ENCODE measurements at places on chromosomes 11 and 22.

DNA sequence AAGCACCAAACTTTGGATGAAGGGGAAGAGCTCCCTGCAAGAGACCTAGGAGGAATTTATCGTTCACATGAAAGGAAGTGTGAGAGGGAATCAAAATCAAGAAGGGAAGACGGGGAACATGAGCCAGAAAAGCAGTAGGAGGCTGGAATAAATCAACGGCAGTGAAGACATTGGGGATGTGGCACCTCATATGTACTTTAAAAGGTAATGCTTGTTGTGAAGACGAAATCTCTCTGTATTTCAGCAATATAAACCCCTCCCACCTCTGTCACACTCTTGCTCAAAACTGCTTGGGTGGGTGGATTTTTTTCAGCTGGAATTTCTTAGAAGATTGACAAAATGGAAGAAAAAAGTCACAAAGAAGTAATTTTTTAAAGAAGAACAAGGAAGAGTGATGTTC lies 243.5 kb downstream of the BUD13 start:
- no peak for DNase-seq

GRCh38 chr11:19670030-19670791 lies 42.4 kb upstream of the NAV2 start:
- DNase-seq, result no peak

DNA sequence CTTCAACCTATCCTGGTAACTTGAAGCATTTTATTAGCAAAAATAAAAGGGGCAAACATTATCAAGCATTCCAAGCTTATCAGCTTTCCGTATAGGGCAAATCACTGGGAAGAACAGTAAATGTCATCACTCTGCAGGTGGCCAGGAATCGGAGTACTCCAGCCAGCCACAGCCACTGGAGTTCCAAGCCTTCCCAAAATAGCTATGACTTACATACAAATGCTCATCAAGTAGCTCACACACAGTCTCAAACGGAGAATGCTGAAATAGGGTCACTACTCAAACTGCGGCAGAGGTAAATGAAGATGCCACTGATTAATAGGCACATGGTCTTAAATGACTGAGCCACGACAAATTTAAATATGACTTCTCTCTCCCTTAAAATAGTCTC lies 2.1 kb downstream of the USP28 start:
- no peak for DNase-seq

DNA sequence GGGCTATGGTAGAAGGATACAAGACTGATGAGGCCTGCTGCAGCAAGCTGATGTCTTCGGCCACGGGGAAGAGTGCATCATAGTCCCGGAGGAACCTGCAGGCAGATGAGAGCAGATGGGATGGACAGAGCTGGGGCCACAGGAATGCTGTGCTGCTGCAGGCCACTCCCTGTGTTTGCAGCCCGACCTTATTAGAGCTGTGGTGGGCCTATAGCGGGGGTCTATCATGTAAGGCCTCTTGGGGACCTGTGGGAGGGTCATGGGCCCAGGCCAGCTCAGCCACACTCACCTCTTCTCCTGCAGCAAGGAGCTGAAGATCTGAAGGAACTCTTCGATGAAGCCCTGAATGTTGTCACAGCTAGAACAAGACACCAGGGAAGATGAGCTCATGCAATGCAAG lies 31.9 kb downstream of the ASCC2 start:
- no peak for DNase-seq

GRCh38 chr11:61297746-61298145 lies 2.6 kb upstream of the VWCE start:
- DNase-seq, result no peak

DNA sequence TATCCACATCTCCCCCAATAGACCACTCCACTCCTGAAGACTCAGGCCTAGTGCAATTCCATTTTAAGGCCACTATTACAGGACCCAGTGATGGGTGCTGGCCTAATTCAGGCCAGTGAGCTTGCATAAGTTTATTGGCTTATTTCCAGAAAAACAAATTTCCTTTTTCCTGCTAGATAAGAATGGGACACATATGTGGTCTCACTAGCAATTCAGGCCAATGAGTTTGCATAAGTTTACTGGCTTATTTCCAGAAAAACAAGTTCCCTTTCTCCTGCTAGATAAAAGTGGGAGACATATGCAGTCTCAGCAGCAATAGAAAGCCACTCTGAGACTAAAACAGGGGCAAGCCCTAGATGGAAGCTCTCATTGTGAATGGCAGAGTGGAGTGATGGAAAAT lies 22.4 kb downstream of the ADM start:
- DNase-seq, result peak; percentile 72

GRCh38 chr11:17974246-17974645 lies 38.6 kb downstream of the SERGEF start:
- no peak for DNase-seq

- DNase-seq, result no peak
These were observed at the start of gene TBX10 for GRCh38 chr11:67639438-67639859. Gene TBX10 (minus strand): TSS chr11:67639763. CDS start chr11:67639472, 291 bp downstream.

GRCh38 chr11:103920933-103921332 lies 115.5 kb upstream of the DDI1 start:
- DNase-seq, result no peak

GRCh38 chr11:95923439-95923727 lies 524 bp downstream of the MTMR2 start:
- peak; percentile 5 for DNase-seq

DNA sequence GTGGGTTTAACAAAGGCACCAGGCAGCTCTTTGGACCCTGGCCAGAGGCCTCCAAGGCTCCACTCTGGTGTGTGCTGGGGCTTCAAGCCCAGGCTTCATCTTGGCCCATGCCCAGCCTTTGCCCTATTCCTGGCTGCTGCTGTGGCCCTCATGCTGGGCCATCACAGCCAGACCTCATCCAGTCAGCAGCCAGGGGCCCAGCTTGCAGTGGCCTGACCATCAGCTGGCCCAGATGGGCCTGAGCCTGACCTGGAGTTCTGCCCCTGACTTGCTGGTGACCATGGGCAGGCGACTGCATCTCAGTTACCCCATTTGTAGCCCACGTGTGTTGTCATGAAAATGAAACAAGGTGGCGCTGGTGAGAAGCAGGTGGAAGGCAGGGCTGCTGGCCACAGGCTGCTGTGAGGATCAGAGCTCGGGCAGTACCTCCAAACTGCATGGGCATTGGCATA lies 76.1 kb downstream of the MED15 start:
- DNase-seq, result no peak

DNA sequence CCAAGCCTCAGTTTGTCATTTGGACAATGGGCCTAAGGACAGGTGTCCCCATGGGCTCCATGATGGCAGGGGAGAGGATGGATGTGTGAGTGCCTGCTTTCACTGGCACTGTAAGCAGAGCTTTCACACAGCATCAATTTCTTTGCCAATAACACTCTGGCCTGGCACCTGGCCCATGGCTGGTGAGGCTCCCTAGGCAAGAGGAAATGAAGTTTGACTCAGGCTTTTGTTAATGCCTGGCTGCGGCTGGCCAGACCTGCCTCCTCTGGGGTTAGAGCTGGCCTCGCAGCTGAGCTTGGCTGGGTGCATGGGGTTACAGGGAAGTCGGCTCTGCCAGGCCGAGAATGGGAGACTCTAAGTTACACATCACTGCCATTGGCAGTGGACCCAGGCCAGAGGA lies 30.0 kb upstream of the SEZ6L start:
- DNase-seq, result no peak

DNA sequence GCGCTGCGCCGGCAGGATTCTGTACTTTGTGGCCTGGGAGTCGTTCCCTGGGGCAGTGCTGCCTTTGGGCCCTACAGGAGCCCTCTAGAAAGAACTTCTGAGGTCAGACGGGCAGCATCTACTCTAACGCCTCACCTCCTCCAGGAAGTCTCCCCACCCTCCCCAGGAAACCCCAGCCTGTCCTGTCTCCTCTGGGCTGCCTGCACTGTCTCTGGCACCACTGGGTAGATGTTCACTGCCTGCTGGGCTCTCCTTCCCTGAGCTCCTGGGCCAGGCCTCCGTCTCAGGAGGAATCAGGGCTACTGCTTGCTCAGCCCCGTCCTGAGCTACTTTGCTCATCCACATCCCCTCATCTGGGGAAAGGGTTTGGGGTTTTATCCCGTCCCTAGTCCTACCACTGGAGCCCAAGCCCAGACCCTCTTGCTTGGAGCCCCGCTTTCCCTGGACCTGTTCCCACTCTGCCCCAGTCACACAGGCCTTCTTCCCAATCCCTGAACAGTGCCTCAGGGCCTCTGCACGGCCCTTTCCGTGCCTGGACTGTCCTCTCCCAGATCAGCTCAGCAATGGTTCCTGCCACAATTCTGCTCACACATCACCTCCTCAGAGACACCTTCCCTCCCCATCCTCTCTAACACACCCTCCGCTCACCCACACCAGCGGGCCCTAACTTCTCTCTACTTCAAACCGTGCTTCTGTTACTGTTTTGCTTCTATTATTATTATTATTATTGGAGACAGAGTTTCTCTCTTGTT lies 11.3 kb upstream of the TREH start:
- no peak for DNase-seq

- no peak for DNase-seq
These were observed 30.2 kb downstream of the LRP5 start for GRCh38 chr11:68342459-68343158.

DNA sequence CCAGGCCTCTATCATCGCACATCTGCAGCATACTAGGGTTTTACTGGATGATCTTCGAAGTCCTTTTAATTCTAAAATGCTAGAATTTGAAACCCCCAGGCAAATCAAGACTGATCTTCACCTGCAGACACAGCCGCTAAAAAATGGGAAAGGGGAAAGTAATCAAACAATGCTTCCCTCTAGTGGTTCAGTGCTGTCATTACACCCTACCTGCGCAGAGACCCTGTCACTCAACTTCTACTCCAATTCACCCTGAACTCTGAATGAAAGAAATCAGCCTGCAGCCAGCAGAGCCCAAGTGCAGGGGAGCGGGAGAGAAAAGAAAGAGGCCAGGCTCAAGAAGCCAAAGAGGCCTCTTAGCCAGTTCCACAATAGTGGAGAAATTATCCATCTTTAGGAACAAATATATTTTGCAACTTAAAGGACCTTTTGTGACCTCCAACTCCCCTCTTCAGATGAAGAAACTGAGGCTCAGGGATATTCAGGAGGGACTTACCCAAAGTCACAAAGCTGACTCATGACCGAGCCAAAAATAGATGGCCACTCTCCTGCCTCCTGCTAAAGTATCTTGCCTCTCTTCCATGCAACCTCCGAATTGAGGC lies 33.0 kb downstream of the SERGEF start:
- DNase-seq, result peak; percentile 53

GRCh38 chr22:47249370-47249928 lies 487.0 kb downstream of the TBC1D22A start:
- DNase-seq, result no peak

- no peak for DNase-seq
These were observed 397.5 kb upstream of the NARS2 start for GRCh38 chr11:78972177-78972576.

DNA sequence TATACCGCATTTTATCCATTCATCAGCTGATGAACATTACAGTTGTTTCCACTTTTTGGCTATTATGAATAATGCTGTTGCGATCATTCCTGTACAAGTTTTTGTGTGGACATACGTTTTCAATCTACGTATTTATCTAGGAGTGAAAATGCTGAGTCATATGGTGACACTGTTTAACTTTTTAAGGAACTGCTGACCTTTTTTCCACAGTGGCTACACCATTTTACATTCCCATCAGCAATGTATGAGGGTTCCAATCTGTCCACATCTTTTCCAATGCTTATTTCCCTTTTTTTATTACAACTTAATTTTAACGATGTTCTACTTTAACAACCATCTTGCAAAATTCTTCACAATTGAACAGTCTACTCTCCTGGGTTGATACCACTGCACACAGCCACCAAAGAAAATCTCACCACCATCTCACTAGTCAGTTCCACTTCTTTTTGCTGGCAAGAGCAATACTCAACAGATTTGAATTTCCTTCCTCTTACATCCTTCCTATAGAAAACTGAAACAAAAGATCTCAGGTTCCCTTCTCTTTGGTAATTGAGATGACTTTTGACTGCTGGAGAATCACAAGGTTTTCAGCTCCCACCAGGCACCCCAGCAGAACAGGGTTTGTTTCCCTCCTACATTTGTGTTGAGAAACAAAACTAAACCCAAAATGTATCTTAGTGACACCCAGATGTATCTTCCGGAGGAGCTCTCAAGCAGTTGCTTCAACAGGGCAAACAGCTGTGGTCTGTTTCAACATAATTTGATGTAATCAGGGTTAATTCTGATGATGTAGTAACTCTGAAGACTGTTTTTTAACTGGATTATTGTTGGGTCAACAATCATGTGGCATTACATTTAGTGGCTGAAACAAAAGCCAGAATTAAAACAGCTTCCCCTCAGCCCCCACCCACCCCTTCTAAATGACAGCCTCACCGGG lies 7.0 kb upstream of the GAB2 start:
- no peak for DNase-seq

- DNase-seq, result no peak
These were observed 195.1 kb downstream of the OPCML start for GRCh38 chr11:133337193-133337592.

DNA sequence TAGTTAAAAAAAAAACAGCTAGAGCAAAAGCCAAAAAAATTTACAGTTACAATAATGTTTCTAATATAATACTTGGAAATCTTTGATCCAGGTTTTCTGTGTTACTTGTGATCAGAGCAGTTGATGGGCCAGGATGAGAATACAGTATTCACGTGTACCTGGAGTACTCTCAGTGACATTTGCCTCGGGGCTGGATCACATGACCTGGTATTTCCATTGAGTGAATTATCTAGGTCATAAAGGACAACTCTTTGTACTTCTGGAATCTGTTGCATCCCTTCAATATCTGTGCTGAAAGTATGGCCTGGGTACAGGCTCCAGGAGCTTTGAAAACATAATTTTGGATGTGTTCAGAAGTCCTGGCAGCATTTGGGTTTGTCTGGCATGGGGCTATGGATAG lies 93.5 kb downstream of the GRAMD1B start:
- DNase-seq, result no peak

DNA sequence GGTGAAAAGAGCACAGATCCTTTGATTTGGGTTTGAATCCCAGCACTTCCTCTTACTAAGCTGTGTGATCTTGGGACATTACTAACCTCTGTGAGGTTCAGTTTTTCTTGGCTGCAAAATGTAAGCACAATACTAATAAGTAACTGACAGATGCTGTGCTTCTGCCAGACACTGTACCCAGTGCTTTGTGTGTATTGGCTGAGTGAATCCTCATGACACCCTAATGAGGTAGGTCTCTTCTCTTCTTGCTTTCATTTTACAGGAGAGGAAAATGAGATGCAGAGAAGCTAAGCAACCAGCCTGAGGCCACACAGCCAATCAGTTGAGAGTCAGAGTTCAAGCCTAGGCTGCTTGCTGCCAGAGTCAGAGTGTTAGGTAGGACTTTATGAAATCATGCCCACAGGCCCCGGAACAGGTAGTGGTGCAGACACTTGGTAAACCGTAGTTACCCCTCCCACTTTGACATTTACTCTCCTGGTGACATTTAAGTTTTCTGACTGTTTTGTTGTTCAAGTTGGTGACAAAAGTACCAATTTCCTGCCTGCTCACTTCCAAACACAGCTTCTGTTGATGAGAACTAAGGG lies 21.2 kb downstream of the PTPRJ start:
- DNase-seq, result no peak

- no peak for DNase-seq
These were observed 63.0 kb downstream of the GAB2 start for GRCh38 chr11:78354408-78355308.

Measured in hematopoietic multipotent progenitor cell treated with erythropoietin and hydrocortisone succinate and interleukin-3 and kit ligand, for 17 days (in vitro differentiated cells).